ENCODE measurements at places on chromosomes 4 and X. TPM values are rescaled to one million over a fixed set of nuclear protein-coding genes. Genes with fewer than 3 reads are reported as not detected.

The LIMCH1 gene
- total RNA-seq = 125 TPM

The NCBP2L gene
- not detected for total RNA-seq

The SLC7A11 gene
- total RNA-seq = 7.1 TPM

The HMX1 gene
- 63.0 TPM for total RNA-seq

The BEX4 gene
- total RNA-seq = 67.1 TPM

The DRD5 gene
- total RNA-seq = 1.4 TPM

The ANKRD50 gene
- total RNA-seq = 84.9 TPM

The RTL9 gene
- 1.2 TPM for total RNA-seq

The KLHL4 gene
- total RNA-seq = 9.2 TPM

The NOX1 gene
- total RNA-seq = 0.33 TPM
